Uterus (tissue), 4 donors: ENCODE measurements at places on chromosomes 4 and X.

- DNase-seq = no peak
These were observed 165.9 kb downstream of the PDGFC start for GRCh38 chr4:156805696-156806095.

GRCh38 chr4:137408527-137409177 is 123.6 kb downstream of the PCDH18 start:
- no peak for DNase-seq

- no peak for DNase-seq
These were observed 103.9 kb upstream of the MAOA start for GRCh38 chrX:43552156-43552555.

- DNase-seq = no peak
These were observed 64.3 kb upstream of the GPR174 start for GRCh38 chrX:79080141-79080540.

GRCh38 chrX:23369027-23369426 is 34.4 kb downstream of the PTCHD1 start:
- DNase-seq = no peak
